Mesendoderm (in vitro differentiated cells): ENCODE measurements at places on chromosomes 4 and X.
A peak's percentile ranks its signal among the peaks of the same experiment; 100 is the strongest.

- no peak for DNase-seq
Measured at GRCh38 chr4:126591583-126591982, 1041.2 kb upstream of the INTU start.

DNA sequence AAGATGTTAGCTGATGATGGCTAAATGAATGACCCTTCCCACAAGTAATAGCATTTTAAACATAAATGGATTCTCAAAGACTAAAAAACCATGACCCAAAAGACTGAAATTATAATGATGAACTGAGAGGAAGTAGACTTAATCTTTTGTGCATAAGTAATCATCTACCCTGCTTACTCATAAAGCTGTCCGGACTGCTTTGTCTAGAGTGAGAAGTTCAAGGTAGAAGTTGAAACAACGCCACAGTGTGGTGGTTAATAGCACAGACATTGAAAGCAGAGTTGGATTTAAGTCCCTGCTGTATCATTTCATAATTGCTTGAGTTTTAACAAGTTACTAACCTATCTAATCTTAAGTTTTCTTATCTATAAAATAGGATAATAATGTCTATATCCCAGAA, 346.6 kb downstream of the CENPC start:
- DNase-seq = peak; percentile 64

- no peak for DNase-seq
Measured at GRCh38 chr4:125368671-125369081, 53.9 kb downstream of the FAT4 start.

DNA sequence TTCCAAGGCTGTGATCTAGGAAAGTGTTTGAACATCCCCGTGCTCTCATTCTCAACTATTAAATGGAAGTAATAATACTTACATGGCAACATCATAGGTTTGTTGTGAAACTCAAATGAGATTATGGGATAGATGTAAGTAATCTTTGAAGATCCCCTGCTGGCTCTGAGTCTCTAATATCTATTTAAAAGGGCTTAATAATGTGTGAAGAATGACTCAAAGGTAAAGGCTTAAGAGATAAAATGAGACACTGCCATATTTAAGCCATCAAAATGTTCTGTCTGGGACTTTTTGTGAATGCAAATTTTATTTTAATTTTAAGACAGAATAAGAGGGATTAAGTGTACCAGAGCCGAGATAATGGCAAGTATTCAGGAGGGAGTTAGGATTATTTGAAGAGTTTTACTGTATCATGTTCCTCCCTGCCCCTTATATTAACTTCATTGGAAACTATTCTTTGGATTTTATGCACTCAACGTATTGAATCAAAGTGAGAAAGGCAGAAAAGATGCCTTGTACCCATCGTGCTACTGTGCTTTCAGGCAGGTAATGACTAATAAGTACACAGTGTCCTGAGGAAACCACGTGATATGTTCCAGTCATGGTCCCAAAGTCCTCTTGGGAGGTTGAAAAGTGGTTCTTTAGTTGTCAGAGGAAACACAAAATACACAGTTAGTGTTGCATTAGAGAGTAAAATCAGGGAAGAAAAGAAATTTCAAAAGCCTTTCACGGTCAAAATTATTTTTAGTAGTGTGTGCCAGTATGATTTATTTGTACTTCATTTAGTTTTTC, 192.4 kb downstream of the RBM46 start:
- DNase-seq = no peak

DNA sequence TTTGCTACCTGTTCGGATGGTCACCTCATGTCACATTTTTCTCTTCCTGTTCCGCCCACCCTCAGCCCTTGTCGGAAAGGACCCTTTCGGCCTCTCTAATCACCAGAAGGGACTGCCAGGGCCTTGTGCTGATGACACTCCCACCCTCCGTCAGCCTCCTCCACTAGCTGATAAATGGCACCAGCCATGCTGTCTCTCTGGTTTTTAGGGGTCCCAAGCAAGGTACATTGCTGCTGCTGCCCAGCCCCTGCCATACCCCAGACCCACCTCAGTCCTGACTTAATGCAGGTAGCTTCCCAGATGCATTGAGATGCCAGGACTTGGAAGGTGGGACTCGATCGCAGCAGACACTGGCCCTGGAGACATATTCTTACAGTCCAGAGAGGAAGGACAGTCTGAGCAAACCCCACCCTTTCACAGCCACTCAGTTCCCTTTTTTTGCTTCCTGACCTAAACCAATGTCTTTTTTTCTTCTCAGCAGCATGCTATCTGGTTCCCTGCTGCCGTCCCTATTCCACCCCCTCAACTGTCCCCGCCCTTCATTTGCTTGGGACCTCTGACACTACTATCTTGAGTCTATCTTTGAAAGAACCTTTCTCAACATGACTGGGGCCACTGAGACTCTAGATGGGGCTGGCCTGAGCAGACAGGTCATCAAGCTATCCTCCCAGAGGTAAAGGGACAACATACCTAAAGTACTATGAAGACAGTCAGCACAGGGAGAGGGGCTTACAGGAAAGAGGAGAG, at the start of gene BTK:
Gene BTK, minus strand, starts transcription at position 397 of the 747 bp plus-strand sequence. CDS start 10,907 bp downstream, outside the sequence.
- DNase-seq = peak; percentile 22

DNA sequence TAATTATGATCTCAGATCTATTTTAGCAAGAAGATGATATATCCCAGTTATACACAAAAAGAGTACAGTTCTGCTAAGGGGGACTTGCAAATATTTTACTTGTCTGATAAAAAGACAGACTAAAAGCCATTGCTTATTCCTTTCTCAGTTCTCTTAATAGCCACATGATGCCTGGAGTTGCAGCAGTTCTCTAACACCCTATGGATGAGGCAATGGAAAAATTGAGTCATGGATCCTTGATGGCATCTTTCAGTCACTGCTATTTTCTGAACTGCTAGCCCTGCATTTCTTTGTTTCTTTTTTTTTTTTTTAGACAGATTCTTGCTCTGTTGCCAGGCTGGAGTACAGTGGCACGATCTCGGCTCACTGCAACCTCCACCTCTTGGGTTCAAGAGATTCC, 1956.7 kb downstream of the C4orf33 start:
- peak; percentile 26 for DNase-seq

DNA sequence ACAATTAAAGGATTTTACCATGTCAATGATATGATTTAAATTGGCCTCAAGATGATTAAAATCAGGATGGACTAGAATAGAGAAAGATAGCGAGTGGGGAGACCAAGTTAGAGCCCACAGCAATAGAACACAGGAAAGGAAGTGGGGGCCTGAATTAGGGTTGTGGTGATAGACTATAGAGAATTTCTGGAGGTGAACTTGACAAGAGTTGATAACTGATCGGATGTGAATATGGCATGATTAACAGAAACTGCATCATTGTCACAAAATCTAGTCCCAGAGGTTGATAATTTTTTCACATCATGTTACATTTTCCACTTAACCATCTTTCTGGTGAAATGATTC, 26.3 kb upstream of the TRPC3 start:
- no peak for DNase-seq

- DNase-seq = no peak
Measured at GRCh38 chr4:76981644-76982043, 32.1 kb downstream of the SEPTIN11 start.

- no peak for DNase-seq
Measured at GRCh38 chrX:17809984-17810383, 51.1 kb downstream of the RAI2 start.

- no peak for DNase-seq
Measured at GRCh38 chrX:118545510-118545909, 49.9 kb downstream of the DOCK11 start.

GRCh38 chr4:176789955-176790354, 2.8 kb downstream of the VEGFC start:
- peak; percentile 51 for DNase-seq

GRCh38 chrX:132257116-132257515, 37.9 kb upstream of the RAP2C start:
- DNase-seq = no peak

- DNase-seq = no peak
Measured at GRCh38 chr4:118790544-118790943, 45.4 kb downstream of the SEC24D start.

- DNase-seq = no peak
Measured at GRCh38 chr4:24995346-24995919, 35.3 kb downstream of the LGI2 start.

GRCh38 chr4:13920901-13921300, 293.4 kb upstream of the BOD1L1 start:
- peak; percentile 99 for DNase-seq
